ENCODE measurements at places on chromosomes 11 and 22.

GRCh38 chr22:49415151-49415951 lies 412.3 kb downstream of the BRD1 start:
- DNase-seq = no peak

- no peak for DNase-seq
Observed at GRCh38 chr11:44978961-44979331, 28.3 kb upstream of the TP53I11 start.

GRCh38 chr11:13064593-13064992 lies 55.5 kb downstream of the RASSF10 start:
- no peak for DNase-seq

DNA sequence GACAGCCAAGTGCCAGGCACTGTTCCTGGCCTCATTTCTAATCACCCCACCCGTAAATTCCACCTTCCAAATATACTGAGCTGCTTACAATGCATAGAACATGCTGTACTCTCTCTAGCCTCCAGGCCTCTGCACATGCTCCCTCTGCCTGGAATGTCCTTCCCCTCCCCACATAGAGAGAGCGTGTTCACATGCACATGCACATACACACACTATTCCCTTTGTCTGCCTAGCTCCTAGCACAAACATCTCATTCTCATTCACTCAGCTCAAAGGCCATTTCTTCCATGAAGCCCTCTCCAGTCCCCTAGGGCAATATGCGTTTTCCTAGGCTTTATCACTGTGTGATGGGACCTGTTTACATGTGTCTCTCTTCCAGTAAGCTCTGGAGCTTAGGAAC lies 144.6 kb downstream of the WT1 start:
- no peak for DNase-seq

DNA sequence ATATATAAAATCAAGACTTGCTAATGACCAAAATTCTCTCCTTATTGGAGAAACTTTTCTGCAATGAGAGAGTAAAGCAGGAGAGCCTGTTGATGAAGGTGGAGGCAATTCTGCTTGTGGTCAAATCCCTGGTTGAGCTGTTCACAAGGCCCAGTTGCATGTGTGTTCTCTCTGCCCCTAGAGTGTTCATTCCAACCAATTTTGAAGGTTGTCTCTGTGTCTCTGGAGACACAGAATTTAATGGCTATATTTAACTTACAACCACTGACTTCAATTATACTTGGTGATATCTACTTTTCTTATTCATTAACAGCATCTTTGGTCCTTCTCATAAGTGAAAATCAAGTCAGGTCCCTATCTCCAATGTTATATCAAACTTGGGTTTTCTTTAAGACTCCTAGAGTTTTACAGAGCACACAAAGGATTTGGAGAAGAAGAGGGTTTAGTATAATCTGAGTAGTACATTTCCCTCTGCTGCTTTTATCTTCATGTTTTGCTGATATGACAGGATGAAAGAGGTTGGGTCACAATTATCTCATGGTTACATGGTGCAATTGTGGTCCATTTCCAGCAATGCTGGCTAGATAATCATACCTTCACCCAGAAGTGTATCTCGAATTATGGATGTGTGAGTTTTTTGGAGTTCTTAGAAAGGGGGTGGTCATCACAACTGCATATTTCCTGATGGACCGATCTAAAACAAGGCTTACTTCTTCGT lies 4.0 kb downstream of the OOSP4A start:
- DNase-seq = no peak

- no peak for DNase-seq
Observed at GRCh38 chr11:126978911-126979310, 21.7 kb downstream of the KIRREL3 start.

DNA sequence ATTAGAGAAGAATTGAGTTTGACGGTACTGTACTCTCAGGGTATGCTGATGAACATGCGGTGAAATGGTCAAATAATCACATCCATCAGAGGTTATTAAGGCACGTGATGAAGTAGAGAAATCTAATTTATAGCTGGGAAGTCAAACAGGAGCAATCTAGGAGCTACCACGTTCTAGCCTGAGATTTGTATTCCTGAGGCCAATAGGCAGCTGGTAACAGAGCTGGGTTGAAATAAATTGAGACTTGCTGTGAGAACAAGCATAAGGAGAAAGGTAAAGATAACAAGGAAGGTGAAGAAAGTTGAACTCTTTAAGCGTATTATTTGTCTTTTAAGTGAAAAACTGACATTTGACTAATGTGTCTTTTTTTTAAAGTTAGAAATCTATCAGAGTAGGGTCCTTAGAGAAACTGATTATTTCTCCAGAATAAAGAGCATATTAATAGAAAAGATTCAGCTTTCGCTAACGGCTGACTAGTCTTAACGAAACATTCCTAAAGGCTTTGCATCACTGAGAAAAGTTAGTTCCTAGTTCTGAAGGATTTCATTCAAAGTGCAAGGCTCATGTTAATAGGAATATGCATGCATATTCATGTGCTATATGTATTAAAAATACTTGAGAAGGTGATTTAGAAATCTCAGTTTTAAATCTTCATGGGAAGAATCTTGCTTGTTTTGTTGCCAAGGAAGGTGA lies 5.2 kb upstream of the WEE1 start:
- DNase-seq = no peak

DNA sequence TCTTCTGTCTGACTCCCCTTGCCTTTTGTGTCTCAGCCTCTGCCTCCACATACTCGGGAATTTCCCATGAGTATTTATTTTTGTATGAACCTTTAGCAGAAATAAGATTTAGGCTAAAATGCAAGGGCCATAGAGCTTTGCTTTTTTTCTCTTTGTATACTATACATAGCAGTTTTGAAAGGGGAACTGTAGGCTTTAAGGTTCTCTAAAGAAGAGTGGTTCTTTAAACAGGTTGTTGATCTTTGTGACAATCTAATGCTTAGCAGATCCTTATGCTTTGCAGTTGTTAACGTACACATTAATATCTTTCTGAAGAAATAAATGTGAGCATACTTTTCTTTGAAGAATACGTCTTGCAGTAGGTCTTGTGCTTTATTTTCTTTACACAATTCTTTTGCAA lies 35.0 kb downstream of the TBCEL start:
- no peak for DNase-seq

- DNase-seq = no peak
Observed at GRCh38 chr22:38213319-38213989, 11.7 kb downstream of the MAFF start.

GRCh38 chr11:66874232-66874631 lies 17.4 kb downstream of the LRFN4 start:
- no peak for DNase-seq

GRCh38 chr11:58921778-58922390 lies 17.4 kb upstream of the GLYATL1 start:
- no peak for DNase-seq

GRCh38 chr11:100941033-100941432 lies 188.6 kb downstream of the PGR start:
- DNase-seq = no peak

DNA sequence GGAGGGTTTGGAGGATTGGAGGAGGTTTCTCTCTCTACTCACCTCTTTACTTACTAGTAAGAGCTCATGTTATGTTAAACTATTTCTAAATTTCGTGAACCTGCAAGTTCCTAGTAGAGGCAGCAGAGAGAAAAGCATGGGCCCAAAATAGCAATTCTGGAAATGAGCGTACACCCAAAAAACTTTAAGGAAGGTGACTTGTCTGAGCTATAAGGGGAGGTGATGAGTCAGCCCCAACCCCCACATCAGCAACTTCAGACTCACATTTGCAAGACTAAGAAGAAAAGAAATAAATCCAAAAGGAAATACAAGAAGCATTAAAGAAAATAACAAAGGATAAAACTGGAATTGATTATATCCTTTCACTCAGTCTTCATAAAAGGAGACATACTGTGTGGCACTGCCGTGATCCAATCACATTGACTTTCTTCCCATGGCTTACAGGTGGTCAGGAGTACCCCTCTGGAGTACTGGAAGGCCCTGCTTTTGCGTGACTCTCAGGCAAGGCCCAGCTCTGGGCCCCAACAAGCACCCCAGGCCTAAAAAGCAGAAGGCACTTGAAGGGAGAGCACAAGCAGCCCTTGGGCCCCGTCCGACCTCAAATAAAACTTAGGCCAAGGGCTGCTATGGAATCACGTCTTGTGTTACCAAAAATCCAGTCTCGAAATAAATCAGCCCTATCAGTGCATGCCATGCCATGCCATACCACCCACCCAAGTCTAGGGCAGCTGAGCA lies 14.3 kb downstream of the PACSIN2 start:
- no peak for DNase-seq
